Progenitor cell of endocrine pancreas (in vitro differentiated cells): ENCODE measurements at places on chromosomes 16 and 17.

DNA sequence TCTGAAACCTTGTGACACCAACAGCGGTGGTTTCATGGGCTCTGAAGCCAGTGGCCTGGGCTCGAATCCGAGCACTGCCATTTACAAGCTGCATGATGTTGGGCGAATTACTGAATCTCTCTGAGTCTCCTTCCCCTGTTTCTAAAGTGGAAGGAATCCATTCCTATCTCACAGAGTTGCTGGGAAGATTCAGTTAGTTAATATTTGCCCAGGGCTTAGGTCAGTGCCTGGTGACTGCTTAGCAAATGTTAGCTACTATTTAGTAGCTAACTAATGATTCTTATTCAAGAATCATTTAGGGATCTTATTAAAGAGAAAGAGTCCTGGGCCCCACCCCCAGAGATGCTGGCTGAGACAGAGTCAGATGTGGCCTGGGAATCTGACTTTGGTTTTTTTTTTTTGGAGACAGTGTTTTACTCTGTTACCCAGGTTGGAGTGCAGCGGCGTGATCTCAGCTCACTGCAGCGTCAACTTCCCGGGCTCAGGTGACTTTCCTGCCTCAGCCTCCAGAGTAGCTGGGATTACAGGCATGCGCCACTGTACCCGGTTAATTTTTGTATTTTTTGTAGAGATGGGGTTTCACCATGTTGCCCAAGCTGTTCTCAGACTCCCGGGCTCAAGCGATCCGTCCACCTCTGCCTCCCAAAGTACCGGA lies 33.6 kb upstream of the RAI1 start:
- no peak for DNase-seq

DNA sequence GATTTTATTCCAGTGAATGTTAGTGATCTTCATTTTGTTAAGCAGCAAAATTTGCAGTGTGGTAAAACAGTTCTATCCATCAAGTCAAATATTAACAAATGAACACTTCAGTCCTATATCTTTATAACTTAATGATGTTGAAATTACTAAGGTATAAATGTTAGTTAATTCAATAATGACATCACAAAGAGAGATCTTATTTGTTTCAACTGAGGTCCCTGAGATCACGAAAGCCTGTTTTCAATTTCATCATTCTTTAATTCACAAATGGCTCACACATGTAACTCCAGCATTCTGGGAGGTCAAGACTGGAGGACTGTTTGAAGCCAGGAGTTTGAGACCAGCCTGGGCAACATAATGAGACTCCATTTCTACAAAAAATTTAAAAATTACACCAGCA lies 13.9 kb downstream of the SMURF2 start:
- DNase-seq = no peak

- DNase-seq = no peak
Observed at GRCh38 chr17:50326831-50327364, 19.0 kb upstream of the XYLT2 start.

DNA sequence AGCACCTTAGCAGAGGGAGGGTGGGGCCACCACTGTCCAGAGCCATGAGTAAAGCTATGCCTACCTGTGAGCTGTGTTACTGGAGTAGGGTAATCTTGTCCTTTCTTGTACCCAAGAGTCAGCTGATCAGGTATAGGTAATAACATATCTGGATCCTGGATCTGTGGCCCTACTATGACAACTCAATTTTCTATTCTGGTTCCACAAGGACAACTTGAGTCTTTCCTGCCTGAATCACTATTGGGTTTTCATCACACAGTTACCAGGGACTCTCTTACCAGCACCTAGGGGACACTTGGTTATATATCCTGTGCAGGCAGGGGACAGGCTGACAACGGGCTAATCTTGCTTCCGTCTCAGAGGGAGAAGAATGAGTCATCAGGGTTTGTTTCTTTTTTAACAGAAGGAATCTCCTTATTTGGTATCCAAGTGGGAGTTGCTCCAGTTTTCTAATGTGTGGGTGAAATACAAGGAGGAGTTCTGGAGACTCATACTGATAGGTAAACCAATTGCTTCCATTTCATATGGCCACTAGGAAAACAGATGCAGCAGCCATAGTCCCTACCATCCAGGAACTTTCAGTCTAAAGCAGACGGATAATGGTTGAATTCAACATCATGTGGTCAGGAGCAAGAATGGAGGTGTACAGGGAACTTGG lies 6.8 kb downstream of the ZNF267 start:
- DNase-seq = no peak

DNA sequence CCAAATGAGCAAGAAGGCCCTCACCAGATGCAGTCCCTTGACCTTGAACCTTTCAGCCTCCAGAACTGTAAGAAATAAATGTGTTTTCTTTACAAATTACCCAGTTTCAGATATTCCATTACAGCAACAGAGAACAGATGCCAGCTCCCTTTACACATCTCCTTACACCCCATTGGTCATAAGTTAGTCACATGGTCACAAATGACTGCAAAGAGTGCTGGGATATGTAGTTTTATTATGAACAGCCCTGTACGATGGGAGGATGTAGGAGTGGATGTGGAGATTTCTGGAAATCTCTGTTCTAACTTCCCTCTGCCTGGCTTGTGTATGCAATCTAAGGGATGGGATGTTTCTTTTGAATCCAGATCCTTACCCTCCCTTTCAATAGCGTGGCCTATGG lies 13.3 kb upstream of the RPL38 start:
- DNase-seq = no peak

DNA sequence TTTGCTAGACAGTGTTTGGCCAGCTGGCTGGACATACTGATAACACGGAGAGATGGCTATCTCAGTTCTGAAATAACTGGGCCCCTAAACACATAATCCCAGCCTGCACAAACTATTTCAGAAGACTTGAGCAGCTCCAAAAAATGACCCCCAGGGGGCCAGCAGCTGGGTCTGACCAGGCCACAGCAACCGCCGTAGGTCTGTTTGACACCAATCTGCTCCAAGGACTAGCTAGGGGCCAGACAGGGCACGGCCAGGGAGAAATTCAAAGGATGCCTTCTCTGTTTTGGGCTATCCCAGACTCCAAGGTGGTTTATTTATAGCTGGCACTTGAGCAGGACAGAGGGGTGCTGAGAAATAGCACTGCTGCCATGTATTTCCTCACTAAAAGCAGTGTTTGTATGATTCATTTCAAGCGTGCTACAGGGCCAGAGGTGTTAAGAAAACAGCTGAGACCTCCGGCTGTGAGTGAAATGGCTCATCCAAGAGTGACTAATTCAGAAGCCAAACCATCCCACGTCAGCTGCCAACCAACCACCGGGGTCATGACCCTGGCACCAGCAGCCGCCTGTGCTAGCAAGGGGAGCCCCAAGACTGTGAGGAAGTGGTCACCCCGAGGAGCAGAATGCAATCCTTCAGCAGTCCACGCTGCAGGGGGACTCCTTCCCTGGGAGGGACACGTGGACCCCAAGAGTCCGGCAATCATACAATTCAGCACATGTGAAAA lies 5.7 kb downstream of the GGA2 start:
- DNase-seq = no peak
